ENCODE measurements at places on chromosomes 11 and 22.

DNA sequence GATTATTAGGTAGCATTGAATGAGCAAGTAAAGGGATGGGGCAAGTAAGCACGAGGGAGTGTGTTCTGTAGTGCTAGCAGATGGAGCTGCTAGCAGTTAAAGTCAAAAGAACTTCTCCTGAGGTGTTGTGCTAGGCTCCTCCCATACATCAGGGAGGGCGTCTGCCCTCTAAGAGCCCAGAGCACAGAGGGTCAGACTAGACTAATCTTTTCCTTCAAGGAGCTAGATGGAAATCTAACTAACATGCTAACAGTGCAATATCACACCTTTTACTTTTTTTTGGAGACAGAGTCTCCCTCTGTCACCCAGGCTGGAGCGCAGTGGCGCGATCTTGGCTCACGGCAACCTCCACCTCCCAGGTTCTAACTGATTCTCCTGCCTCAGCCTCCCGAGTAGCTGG, 3.2 kb upstream of the PLA2G6 start:
- no peak for DNase-seq

- DNase-seq, result no peak
These were observed 99.9 kb upstream of the FGF3 start for GRCh38 chr11:69918938-69919650.

GRCh38 chr22:23888615-23889401, 5.4 kb upstream of the MIF start:
- no peak for DNase-seq

DNA sequence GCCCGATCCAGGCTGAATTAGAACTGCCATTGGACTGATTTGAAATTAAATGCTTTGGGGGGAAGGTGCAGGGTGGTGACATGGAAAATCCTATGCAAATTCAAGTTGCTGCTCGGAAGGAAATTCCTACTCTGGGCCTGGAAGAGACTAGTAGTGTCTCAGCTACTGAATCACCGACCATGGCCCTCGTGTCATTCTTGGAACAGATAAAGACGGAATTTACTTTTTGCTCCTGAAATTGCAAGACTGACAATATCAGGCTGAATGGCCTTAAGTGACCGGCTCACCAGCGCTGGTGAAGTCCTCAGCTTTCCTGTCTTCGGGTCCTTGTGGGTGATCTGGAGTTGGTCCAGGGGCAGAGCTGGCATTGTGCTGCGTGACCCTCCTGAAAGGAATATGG, 6.1 kb downstream of the ASCC2 start:
- DNase-seq, result no peak

- DNase-seq, result no peak
These were observed 5.9 kb upstream of the AMOTL1 start for GRCh38 chr11:94762208-94762607.

DNA sequence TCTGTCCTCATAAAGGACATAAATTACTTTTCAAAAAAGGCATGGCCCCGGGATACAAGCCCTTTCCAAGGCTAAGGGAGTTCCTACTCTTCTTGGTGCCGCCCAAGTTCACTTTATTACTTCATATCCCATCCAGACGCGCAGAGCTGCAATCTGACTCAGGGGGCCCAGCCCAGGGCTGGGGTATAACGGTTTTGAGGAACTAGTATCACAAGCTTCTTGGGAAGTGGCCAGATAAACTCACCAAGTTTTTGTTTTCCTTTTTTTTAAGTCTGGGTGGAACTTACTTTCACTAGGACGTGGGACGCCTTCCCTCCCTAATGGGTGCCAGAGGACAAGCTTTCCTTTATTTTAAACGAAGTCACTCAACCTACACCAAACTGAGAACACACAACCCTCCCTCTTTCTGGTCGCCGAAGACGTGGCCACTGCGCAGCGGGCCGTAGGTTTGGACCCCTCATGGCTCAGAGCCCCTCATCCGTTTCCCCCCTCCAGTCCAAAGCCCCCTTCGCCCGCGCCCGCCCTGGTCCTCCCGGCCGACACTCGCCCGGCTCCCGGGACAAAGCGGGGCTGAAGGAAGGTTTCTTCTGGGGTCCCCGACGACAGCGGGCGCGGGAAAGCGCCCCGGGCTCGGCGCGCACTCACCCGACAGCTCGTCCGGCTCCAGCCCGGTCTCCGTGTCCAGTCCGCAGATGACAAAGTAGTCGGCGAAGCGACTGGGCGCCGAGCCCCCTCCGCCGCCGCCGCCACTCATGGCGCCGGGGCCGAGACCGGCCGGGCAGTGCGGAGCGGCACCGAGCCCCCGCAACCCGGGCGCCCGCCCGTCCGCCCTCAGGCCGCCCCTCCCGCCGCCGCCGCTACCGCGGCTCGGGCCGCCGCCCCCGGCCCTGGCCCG, 587 bp downstream of the DENND5A start:
- no peak for DNase-seq

DNA sequence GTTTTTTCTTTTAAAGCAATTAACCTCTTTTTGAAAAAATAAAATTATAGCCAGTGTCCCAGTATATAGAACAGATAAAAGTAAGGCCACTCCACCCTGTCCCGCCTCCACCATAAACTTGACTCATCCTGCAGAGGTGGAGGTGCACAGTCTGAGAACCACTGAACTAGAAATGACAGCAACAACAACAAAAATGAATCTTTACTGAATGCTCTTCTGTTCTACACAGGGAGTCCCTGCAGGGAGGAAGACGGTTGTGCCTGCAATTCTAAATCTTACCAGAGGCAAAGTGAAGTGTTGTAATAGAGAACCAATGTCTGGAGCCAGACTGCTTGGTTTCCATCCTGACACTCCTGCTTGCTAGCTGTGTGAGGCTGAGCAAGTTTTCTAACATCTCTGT, 162.3 kb downstream of the FBXO7 start:
- no peak for DNase-seq

GRCh38 chr11:104573441-104573990, 324.7 kb downstream of the CASP12 start:
- no peak for DNase-seq

DNA sequence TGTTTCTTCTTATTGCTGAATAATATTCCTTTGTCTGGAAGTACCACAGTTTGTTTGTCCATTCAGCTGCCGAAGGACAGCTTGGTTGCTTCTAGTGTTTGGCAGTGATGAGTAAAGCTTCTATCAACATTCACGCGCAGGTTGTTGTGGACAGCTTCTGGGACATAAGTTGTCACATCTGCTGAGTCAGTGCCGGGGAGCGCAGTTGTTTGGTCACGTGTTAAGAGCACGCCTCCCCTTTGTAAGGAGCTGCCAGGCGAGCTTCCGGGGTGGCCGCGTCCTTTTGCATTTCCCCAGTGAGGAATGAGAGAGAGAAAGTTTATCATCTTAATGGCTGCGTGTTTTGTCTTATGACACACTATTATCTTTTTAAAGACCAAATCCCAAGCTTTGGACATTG, 30.3 kb downstream of the SAMM50 start:
- DNase-seq, result no peak

GRCh38 chr11:109096266-109096665, 325.7 kb upstream of the C11orf87 start:
- DNase-seq, result no peak

- no peak for DNase-seq
These were observed 393.5 kb downstream of the TENM4 start for GRCh38 chr11:79047321-79047720.

DNA sequence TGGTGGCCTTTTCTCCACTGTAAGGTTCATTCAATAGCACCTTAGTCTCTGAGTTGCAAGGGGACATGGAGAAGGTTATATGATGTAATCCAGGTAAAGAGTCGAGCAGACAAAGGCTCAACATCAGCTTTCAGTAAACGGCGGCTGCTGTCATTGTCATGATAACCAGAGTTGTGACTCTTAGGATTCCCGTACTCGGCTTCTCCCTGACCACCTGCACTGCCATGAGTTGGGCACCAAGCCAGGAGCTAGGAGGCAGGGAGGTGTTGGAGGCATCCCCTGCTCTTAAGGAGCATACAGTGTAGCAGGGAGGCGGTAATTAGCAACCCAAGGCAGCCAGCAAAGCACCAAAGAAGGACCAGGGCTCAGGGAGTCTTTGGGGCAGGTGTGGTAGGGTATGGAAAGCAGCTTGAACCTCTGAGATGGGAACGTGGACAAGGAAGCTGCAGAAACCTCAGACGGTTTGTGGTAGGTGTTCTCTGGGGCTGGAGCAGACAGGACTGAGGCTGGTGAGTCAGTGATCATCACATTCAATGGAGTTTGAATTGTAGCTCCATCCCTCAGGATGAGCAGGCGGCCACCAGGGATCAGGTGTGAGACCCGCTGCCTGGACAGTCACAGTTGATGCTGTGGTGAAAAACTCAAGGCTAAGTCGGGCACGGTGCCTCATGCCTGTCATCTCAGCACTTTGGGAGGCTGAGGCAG, 31.7 kb downstream of the LIF start:
- no peak for DNase-seq

GRCh38 chr22:47850644-47851151, 1088.2 kb downstream of the TBC1D22A start:
- DNase-seq, result no peak

- no peak for DNase-seq
These were observed 59.4 kb upstream of the DRD2 start for GRCh38 chr11:113534625-113535024.

- no peak for DNase-seq
These were observed 40.5 kb downstream of the LARGE1 start for GRCh38 chr22:33879796-33880195.

DNA sequence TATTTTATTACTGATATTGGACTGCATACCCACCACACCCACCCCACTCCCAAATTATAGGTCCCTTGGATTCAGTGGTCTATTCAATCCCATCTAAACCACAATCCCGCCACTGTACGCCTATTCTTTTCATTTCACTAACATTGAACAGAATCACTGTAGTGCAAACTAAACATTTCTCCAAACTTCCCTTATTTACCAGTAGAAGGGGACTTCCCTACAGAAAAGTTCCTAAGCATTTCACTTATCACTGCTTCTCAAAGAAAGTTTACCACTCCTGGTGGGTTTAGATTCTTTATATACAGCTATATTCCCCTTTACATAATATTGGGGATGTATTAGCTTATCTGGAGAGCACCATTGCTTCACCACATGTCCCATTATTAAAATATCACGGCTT, 29.3 kb downstream of the OR8B12 start:
- no peak for DNase-seq

DNA sequence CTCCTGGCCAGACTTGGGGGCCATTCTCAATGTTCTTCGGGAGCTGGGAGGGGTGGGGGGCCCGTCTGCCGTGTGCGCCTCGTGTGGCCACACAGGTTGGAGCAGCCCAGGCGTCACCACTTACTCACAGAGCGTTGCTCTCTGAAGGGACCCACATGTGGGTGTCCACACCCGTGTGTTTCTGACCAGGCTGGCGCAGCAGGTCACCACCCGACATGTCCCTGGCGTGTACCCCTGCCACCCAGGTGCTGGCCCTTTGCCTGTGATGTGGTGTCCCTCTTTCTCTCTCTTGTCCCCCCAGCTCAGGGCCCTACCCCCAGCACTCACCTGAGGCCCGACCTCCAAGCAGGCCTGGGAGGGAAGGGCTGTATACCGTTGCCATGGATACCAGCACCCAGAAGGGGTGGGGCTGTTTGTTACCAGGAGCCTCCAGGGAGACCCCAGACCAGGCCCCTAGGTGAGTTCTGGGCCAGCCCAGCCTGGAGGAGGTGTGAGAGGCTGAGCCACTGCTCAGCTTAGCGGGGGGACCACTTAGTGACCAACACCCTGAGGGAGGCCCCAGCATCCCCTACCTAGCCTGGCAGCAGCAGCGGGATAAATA, 1.4 kb downstream of the LMNTD2 start:
- no peak for DNase-seq

DNA sequence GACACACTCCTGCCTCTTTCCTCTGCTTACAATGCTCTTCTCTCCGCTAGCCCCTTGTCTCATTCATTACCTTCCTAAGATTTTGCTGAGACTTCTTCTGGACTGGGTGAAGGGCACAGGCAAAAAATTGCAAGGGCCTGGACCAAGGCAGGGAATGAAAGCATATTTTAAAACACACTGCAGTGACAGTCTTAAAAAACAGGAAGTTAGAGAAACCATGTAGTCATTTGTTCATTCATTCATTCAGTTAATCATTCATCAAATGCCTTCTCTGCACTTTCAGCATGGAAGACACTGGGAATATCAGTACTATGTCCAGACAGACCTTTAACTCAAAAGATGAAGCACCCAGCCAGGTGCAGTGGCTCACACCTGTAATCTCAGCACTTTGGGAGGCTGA, 44.9 kb upstream of the SWAP70 start:
- DNase-seq, result no peak

- DNase-seq, result peak; percentile 85
These were observed 69.0 kb upstream of the THY1 start for GRCh38 chr11:119491753-119492510.

DNA sequence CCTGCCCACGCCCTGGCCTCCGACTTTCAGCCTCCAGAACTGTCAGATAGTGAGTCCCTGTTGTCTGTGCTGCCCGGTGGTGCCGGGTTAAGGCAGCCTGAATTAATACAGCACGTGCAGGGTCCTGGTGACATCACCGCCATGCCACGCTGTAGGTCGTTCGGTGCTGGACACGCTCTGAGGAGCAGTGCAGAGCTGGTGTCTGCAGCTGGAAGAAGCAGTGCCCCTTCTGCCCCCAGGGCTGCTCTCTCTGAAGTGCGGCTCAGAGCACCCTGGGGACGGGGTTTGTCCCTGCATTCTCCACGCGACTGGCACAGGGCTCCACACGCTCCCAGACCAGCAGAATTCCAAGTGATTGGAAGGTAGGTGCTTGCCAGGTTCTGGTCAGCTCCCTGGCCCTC, 831.5 kb downstream of the TBC1D22A start:
- no peak for DNase-seq

DNA sequence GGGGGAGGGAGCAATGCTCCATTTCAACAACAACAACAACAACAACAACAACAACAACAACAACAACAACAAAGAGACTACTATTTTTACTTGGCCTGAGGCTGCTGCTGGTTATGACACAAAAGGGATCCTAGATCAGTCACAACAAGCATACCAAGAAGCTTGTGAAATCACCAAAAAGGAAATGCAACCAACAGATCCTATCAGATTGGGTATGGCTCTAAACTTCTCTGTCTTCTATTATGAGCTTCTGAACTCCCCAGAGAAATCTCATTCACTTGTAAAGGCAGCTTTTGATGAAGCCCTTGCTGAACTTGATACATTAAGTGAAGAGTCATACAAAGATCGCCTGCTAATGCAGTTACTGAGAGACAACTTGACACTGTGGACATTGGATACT, 10.5 kb upstream of the MS4A2 start:
- no peak for DNase-seq

DNA sequence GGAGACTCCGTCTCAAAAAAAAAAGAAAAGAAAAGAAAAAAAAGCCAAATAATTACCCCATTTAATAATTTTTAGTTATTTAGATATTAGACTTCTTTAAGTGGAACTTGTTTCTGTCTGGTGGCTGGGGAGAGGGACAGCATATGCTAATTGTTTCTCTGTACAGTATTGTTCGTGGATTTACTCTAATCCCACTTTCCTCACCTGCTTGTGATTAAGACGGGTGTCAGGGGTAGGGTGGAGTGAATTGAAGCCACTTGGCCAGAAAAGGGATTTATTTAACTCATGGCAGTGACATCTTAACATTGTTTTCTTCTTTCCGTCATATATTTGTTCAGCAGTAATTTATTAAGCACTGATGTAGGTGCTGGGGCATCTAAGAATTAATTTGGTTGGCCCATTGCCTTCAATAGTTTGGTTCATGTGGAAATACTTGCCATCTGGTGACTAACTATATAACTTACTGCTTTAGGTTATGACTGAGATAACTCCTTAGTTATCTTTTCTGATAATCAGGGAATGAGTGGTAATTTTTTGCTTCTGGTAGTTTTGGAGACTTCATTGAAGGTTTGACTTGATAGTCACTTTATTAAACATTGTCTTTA, 4.6 kb downstream of the TNRC6B start:
- no peak for DNase-seq

- DNase-seq, result no peak
These were observed 237.4 kb downstream of the TMEM135 start for GRCh38 chr11:87275176-87275575.

Data from NCI-H1417 treated with DMSO at 0.1 percent for 48 hours (cell line).